ENCODE measurements at places on chromosomes 4 and X.

DNA sequence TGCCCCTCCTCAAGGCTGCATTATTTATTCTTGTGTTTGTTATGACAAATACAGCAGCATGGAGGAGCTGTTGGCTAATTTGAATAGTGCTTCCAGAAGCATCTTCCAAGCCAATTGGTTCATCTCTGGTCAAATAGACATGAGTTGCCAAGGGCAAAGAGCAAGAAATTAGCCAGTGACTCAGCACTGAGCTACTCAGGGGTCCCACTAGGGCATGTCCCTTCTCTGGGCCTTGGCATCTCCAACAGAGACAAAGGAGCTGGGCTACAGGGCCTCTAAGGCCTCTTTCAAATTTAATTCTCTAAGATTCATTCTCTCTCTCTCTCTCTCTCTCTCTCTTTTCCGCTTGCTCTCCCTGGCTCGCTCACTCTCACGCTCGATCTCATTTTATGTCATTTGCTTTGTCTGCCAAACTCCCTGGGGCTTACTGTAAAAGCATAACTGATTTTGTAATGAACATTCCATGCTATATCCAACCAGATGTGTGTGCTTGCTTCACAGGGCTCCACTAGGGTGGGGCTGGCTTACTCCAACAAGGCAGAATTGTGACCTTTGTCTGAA, 86.7 kb upstream of the MAGEA4 start:
- no peak for DNase-seq

DNA sequence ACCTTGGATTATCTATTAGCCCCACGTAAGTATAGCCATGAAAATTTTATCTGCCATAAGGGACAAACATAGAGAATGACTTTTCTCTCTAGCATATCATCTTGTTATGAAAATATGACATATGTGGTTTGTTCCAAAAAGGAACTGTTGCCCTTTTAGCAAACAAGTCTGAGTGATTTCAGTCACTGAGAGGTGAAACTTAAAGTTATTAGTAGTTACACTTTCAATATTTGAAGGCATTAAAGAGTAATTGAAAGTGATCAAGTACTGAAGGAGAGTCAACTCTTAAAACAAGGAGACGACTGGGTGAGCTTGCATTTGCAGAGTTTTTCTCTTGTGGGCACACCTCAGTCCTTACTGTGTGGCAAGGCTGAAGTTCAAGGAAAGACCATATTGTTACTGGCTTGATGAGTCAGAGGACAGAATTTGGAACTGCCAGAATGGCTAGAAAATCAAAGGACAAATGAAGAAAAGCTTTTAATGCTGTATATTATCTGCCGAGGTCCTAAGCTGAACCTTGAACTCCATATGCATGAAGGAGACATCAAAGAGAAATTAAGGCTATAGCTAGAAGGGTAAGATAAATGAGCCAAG, 205.1 kb upstream of the EMCN start:
- DNase-seq: no peak

DNA sequence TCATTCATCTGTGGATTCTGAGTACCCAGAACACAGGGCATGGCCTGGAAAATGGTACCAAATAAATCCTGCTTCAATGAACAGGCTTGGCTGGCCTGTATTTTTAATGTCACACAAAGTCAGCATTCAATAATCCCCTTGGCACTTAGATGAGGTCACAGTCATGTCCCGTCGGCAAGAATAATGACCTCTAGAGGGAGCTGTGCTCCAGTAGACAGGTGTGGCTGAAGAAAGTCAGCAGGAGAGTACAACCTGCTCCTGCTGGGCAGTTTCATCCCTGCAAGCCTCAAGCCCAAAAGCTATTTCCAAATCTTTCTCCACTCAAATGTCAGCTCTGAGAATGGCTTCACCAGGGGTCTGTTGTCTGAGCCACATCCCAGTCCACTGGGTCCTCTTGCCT, 404.0 kb upstream of the F9 start:
- DNase-seq: no peak

GRCh38 chr4:2829321-2829932, 14.2 kb upstream of the ADD1 start:
- DNase-seq: no peak

DNA sequence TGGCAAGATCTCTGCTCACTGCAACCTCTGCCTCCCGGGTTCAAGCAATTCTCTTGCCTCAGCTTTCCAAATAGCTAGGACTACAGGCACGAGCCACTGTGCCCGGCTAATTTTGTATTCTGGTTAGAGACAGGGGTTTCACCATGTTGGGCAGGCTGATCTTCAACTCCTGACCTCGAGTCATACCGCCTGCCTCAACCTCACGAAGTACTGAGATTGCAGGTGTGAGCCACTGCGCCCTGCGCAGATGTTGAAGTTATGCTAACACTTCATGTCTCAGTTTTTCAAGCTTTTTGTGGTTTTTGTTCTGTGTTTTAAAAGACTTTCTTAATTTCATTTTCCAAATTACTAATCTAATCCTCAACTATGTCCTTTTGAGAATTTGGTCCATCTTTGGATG, 154.4 kb upstream of the TLL1 start:
- DNase-seq: no peak

DNA sequence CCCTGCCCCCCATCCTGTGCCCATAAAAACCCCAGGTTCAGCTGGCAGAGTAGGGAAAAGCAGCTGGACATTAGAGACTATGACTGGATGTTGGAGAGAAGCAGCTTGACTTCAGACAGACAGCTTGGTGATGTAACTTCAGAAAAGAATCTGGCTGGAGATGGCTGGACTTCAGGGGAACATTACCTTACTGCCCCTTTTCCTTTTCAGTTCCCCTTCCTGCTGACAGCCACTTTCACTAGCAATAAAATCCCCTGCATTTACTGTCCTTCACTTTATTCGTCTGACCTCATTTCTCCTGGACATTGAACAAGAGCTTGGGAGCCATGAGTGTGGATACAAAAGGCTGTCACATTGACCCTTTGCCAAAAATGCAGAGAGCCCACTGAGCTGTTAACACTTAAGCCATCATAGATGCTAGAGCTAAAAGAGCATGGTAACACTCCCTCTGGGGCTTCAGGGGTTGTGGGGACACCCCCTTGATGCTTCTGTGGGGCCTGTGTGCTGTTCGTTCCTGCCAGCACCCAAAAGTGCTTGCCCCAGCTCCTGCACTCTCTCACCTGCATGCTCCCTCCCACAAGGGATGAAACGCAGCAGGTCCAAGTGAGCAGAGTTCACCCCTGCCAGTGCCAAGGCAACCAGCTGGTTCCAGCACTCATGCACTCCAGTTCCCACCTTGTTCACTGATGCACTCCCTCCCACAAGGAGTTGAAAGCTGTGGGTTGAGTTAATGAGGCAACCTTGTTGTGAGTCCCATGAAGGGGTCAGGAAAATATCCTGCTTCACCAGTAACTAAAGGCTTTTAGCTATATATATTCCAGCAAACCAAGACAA, 263.8 kb upstream of the NDST3 start:
- no peak for DNase-seq

- no peak for DNase-seq
Observed at GRCh38 chr4:1471443-1472147, 65.4 kb upstream of the NKX1-1 start.

DNA sequence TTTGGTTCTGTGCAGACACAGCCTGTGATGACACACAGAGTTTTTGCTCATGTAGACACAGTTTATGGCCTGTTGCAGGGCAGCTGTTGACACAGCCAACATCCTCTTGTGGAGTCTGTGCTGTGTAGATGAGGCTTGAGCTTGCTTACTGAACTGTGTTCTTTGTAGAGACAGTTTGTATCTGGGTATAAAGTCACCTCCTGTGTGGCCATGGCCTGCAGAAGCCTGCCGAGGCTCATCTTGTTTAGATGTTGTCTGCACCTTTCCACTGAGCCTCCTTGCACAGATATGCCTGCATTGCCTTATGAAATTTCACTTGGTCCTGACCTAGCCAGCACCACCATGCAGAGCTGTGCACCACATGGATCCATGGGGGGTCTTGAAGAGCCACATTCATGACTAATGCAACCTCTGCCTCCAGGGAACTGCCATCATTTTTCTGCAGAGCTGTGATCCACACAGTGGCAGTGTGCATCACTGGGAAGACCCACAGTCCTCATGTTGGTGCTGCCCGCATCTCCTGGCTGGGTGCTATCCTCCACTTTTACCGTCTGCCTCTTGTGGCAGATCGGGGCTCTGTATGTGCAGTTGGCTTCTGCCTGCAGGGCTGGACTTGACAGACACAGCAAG, 198.0 kb upstream of the MAMLD1 start:
- no peak for DNase-seq

- DNase-seq: no peak
Observed at GRCh38 chr4:78758085-78758484, 18.1 kb upstream of the BMP2K start.

- no peak for DNase-seq
Observed at GRCh38 chrX:23317799-23318724, 16.6 kb upstream of the PTCHD1 start.

- no peak for DNase-seq
Observed at GRCh38 chrX:42422961-42423360, 355.0 kb downstream of the PPP1R2C start.

DNA sequence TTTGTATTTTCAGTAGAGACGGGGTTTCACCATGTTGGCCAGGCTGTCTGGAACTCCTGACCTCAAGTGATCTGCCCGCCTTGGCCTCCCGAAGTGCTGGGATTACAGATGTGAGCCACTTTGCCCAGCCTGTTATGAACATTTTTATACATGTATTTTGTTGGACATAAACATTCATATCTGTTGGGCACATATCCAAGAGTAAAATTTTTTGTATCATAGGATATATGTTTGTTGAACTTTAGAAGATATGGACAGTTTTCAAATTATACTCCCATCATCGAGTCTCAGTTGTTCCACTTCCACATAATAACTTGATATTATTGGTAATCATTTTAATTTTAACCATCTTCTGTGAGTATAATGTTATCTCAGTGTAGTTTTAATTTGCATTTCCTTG, 23.6 kb downstream of the GLRB start:
- no peak for DNase-seq

- DNase-seq: no peak
Observed at GRCh38 chrX:147800663-147801062, 111.1 kb upstream of the FMR1 start.

DNA sequence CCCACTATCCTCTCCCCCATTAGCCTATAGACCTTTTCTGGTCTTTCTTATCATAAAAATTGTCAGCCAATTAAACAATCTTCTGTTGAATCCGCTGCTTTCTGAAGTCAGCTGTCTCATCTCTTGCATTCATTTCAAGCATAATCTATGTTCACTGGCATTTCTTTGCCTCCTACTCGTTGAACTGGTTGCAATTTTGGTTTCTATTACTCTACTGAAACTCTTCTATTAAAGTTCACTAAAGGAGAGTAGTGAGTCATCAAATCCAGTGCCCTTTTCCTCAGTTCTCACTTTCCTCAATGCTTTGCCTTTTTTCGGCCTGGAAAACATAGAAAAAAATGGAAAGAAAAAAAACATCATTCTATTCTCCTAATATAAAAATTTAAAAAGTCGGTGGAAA, 23.9 kb upstream of the CXCL13 start:
- DNase-seq: no peak

DNA sequence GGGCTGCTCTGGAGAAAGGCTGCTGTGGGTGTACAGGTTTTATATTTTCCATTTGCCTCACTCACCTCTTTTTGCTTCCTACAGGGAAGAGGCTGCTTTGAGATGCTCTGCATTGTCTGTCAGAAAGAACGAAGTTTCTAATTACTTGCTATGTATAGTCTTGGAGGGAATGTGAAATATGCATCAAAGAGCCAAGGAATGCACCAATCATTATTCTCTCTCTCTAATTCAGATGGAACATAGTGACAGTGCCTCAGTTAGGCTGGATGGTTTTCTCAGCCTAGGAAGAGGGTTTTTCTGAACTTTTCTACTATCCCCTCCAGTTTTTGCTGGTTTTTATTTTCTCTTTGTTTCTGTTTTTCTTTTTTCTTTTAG, 106.8 kb upstream of the SLC4A4 start:
- DNase-seq: no peak

DNA sequence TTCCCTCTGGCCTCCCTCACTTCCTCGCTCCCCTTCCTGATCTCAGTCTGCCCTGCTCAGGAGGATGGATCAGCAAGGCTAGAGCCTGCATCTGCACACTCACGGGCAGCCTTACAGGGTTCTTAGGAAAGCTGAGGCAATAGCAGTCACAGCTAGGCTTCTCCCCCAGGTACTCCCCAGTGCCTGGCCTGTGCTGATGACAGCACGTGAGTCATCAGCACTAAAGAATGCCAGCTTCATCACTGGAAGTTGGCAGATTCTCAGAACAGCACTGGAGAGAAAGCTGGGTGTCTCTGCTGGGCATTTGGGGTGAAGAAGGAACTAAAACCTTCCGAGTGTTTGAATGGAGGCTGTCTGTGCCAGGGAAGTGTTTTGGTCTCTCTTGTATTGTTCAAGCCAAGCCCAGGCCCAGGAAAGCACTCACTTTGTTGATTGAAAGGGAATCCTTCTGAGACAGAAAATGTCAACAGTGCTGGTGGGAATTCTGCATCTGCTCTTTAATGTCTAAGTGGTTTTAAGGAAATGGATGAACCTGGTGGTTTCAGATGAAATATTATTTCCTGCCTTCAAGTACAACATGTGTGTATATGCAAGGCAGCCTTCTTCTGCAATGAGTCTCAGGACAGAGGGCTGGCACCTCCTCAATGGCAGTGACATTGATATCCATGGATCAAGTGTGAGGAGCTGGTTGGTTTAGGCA, 73.0 kb upstream of the SCOC start:
- no peak for DNase-seq

GRCh38 chr4:26729547-26729946, 131.1 kb upstream of the STIM2 start:
- no peak for DNase-seq

DNA sequence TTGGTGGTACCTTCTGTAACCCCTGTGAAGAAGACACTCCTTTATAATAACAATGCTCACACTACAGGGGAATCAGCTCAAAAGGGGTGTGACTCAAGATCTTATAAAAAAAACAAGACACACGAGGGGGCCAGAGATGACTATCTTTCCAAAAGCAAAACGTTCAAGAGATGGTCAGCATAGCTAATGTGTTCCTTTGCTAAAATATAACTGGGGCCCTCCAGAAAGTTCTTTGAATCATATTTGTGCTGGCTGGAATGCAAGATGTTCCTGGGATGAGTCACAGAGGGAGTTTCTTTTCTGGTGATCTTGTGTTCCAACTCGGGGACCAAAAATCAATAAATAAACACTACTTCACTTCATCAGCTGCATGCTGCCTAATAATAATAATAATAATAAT, 46.5 kb downstream of the RAI2 start:
- no peak for DNase-seq

GRCh38 chrX:155031657-155032056, 5.0 kb downstream of the FUNDC2 start:
- DNase-seq: no peak

GRCh38 chr4:184851200-184851541, 25.4 kb upstream of the ACSL1 start:
- no peak for DNase-seq
